ENCODE measurements at places on chromosomes 4 and X.

DNA sequence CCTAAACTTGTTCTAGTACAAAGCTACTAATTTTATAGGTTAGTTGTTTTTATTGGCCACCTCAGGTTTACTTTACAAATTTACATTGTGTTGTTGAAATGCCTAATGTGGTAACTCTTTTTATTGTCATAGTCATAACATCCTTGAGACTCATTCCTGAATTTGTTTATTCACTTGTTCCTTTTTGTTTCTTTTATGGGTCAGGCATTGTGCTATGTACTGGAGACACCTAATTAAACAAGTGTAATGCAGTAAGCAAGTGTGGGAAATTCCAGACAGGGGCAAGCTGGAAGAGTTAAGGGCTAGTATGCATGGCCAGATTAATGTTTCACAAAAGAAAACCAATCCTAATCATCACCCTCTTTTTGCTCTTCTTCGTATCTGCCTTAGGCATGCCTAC lies 30.5 kb upstream of the TTC29 start:
- no peak for DNase-seq

DNA sequence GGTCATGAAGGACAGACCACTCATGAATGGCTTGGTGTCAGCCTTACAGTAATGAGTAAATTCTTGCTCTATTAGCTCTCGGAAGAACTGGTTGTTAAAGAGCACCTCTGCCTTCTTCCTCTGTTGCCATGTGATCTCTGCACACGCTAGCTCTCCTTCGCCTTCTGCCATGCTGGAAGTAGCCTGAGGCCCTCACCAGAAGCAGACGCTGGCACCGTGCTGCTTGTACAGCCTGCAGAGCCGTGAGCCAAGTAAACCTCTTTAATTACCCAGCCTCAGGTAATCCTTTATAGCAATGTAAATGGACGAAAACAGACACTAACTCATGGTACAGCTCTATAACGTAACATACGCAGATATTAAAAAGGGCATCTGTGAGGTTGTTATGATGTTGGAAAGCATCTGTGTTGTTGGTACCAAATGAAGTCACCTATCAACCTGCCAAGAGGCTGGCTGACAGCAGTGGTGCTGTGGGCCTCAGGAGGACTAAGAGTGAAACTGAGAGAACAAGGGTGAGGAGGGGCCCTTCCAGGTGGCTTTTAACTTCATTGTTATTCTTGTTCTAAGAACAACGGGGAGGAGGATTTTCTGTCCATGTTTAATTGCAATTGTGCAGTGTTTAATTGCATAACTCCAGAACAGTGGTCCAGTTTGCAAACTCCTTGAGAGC lies 69.2 kb downstream of the CRMP1 start:
- DNase-seq: no peak

DNA sequence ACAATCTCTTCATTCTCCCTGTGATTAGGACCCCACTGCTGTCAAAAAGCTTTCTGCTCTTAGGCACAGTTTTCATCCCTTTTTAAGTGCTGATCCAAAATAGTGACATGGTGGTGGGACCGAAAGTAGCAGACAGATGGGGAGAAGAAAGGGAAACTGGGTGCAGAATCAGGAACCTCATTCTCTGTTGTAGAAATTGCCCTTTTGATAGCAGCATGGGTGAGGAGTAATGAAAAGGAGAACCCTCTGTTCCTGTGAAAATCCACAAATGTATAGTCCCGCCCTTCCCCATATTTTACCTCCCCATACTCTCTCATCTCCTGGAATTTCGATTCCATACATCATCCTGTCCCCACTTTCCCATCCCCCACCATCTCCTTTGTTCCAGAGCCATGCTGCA lies 126.5 kb downstream of the STIM2 start:
- no peak for DNase-seq

DNA sequence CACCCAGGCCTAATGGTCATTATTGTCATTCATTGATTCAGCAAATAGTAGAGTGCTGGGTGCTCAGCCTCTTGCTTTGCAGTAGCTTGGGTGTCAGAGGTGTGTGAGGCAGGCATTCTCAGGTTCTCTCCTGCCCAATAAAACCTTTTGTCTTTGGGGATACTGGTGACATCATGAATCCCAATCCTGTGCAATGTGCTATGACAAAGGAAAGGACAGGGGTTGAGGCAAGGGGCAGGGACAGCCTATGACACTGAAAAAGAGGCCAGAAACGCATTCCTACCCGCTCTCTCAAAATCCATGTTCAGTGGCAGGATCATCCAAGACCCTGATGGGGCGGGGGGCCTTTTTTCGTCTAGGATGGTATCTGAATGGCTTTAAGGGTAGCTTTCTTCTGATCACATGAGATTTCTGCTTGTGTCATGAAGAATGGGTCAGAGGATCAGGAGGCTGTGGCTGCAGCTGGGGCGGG lies 1.5 kb upstream of the FAM193A start:
- no peak for DNase-seq

DNA sequence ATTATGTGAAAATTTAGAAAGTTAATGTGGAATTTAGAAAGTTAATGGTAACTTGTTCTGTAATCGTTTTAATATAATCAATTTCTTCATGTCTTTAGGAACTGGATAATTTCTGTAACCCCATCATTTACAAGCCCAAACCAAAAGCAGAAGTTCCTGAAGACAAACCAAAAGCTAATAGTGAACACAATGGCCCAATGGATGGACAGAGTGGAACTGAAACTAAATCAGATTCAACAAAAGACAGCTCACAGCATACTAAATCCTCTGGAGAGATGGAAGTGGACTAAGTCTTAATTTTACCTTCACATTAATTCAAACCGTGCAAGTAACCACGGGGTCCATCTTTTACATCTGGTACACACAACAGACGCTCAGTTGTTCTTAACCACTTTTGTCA lies 48.1 kb upstream of the PLK4 start:
- no peak for DNase-seq

GRCh38 chrX:2242326-2242725 lies 258.4 kb downstream of the DHRSX start:
- no peak for DNase-seq

- no peak for DNase-seq
Measured at GRCh38 chr4:15657366-15657765, 2.2 kb upstream of the FBXL5 start.

Data from stimulated activated CD8-positive, alpha-beta memory T cell treated with anti-CD3 and anti-CD28 coated beads, Interleukin-12 subunit alpha, Interleukin-12 subunit beta, amount 100 ng/mL, for 1 hour (primary cell).